ENCODE measurements at places on chromosomes 6 and 20.

GRCh38 chr6:89146718-89147700 lies 1.2 kb downstream of the PM20D2 start:
- peak; percentile 42 for DNase-seq

DNA sequence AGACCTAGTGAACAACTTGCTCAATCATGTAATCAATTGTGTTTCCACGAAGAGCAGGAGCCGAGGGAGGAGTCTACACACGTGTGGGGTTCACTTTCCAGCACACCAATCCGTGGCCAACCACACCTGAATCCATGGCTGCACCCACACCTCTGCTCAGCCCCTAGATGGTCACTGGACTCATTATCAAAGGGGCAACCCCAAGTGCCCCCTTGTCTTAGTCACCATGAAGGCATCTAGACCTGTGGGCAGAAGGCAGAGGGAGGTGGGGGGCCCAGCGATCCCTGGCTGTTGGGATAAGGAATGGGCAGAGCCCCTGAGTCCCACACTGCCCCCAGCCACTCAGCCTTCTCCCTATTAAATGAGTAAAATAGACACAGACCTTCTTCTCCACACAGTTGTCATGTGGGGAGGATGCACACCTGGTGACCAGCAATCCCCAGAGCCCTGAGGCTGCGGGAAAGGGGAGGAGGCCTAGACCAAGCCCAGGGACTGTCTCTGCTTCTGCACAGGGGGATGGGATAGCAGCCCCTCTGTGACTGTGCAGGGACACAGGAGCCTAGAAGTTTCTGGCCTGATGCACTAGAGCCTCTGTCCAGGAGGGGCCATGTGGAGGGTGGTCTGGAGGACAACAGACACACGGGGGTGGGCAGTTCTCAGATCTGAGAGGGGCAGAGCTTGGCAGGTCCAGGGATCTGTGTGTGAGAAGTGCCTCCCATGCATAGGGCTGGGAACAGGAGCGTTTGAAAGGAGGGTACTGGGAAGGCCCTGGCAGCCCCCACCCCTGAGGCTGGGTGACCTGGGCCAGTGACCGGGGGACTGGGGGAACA lies 1.9 kb upstream of the RAET1L start:
- DNase-seq = no peak

GRCh38 chr6:170140129-170140528 lies 150.7 kb downstream of the DLL1 start:
- no peak for DNase-seq

DNA sequence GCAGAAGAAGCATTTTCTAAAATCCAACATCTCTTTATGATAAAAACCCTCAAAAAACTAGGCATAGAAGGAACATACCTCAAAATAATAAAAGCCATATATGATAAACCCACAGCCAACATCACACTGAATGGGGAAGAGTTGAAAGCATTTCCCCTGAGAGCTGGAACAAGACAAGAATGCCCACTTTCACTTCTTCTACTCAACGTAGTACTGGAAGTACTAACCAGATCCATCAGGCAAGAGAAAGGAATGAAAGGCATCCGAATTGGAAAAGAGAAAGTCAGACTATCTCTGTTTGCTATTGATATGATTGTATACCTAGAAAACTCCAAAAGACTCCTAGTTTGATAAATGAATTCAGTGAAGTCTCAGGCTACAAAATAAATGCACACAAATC lies 7.9 kb upstream of the CDK19 start:
- no peak for DNase-seq

DNA sequence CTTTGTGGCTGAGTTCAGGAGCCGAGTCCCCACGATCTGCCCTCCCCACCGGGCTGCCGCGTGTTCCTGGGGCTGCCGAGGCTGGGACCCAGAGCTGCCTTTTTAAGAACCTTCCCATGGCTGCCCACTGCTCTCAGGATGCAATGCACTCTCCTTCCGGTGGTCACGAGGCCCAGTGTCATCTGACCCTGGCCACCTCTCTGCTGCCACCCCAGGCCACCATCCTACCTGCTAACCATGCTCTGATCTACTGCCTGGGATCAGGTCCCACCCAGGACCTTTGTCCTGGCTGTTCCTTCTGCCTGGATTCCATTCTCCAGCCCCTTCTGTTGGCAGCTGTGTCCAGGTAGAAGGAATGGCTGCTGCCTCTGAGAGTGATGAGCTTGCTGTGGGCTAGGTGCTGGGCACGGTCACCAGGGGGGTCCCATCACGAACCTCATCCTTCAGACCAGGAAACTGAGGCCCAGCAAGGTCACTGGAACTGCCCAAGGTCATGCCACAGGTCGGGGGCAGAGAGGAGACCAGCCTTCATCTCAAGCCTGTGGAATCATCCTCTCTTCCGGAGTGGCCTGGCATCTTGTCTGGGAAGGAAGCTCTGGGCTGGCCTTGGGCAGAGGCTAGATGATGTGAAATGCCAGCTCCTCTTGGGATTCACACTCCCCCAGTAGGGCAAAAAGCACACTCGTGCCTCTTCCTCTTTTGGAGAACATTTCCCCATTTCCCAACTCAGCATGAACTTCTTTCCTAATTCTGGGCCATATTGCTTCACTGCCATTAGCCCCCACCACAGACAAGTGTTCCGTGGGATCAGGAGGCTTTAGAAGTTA lies 20.5 kb downstream of the PCK1 start:
- DNase-seq = no peak

DNA sequence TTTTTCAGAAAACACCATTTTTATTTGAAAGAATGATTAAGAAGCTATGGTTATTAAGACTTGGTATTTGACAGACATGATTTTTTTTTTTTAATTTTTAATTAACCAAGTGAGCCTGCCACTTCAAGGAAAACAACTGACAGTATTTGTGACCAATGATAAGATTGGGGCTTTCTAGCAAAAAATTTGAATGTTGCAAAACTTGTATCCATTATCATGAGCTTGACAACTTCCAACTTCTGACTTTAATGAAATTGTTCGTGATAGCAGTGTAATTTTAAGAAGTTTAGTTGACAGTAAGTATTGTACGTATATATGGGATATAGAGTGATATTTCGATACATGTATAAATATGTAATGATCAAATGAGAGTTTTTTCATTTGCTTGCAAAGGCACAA lies 21.6 kb upstream of the POM121L2 start:
- peak; percentile 4 for DNase-seq

All from HAP-1 (cell line).